ENCODE measurements at places on chromosomes 7 and 10. TPM values are rescaled to one million over a fixed set of nuclear protein-coding genes. Genes with fewer than 3 reads are reported as not detected.

PIK3AP1 gene
- not detected for total RNA-seq

SPDYE1 gene
- not detected for total RNA-seq

GPC2 gene
- total RNA-seq = not detected

HOXA5 gene
- total RNA-seq = not detected

SLC26A5 gene
- total RNA-seq = not detected

MNX1 gene
- total RNA-seq = not detected

ARHGAP22 gene
- 10.5 TPM for total RNA-seq
